ENCODE measurements at places on chromosomes 13 and 19.

DNA sequence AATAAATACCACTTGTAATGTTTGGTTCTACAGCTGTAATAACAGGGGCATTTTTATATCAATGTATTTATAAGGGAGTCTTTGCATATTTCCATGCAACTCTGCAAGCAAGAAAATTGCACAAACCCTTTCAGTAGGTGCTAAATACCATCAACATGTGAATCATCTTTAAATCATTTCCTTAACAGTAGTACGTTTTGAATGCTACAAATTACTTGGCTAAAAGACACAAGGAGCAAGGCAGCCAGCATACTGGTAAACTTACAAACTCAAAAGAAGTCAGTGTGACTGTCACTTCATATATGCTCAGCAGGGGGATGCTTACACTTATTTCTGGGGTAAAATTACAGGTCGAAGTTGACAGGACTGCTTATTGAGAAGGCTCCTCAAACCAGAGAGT is 402.4 kb downstream of the EFNB2 start:
- DNase-seq = no peak

DNA sequence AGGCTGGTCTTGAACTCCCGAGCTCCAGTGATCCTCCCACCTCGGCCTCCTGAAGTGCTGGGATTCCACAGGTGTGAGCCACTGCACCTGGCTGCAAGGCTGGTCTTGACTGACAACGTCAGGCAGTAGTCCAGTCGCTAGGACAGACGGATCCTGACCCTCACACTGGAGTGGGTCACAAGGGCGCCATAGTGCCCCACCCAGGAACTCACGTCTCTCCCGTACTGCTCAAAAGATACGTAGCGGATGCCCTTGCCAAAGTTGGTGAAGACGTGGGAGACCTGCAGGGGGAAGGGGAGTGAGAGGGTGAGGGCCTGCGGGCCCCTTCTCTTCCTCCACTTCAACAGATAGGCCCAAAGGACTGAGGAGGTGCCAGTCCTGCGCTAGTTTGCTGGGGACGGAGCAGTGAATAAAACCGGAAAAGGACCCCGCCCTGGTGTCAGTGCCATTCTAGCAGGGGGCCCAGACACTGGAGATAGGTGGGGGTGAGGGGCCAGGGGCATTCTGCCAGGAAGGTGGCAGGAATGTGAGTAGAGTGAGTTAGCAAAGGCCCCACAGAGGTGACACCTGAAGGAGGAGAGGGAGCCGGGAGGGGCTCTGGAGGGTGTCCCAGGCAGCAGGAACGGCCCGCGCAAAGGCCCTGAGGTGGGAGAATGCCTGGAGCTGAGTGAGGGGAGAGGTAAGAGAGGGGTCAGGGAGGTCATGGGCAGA is 11.9 kb downstream of the MRPS12 start:
- no peak for DNase-seq

GRCh38 chr19:49229416-49229815 is 71.8 kb downstream of the TRPM4 start:
- no peak for DNase-seq

DNA sequence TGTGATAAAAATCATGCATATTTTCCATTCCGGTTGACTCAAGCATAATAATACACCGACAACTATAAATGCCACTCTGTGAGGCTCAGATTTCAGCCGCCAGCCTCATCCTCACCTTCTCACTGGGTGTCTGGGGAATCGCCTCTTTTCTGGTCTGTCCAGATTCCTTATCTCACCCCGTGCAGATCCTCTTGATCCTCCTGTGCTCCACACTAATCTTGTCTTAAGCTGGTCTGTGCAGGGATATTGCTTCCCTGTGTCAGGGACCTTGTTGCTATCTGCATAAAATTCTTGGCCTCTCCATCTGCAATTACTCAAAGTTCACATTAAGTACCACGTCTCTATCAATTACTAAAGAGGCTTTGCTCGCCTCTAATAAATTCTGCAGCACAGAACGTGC is 116.6 kb upstream of the SPACA7 start:
- no peak for DNase-seq

DNA sequence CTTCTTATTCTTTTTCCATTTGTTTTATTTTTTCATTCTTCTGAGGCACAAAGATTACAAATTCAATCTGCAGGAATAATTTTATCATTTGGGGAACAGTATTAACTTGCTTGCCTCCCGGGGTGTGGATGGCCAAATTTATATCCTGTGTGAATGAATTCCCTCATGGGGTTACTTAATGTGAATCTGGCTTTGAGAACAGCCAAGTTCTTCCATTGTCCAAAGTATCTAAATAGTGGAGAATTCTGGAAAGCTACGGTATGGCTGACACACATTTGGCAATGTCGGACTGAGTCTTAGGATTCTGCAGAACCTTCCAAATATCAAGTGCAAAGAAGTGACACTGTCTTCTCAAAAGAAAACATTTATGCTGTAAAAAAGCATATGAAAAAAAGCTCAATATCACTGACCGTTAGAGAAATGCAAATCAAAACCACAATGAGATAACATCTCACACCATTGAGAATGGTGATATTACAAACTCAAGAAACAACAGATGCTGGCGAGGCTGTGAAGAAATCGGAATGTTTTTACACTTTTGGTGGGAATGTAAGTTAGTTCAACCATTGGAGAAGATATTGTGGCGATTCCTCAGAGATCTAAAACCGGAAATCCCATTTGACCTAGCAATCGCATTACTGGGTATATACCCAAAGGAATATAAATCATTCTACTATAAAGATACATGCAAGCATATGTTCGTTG is 620.2 kb downstream of the EFNB2 start:
- DNase-seq = no peak

- no peak for DNase-seq
Measured at GRCh38 chr19:23254141-23254910, 4.1 kb upstream of the ZNF724 start.

DNA sequence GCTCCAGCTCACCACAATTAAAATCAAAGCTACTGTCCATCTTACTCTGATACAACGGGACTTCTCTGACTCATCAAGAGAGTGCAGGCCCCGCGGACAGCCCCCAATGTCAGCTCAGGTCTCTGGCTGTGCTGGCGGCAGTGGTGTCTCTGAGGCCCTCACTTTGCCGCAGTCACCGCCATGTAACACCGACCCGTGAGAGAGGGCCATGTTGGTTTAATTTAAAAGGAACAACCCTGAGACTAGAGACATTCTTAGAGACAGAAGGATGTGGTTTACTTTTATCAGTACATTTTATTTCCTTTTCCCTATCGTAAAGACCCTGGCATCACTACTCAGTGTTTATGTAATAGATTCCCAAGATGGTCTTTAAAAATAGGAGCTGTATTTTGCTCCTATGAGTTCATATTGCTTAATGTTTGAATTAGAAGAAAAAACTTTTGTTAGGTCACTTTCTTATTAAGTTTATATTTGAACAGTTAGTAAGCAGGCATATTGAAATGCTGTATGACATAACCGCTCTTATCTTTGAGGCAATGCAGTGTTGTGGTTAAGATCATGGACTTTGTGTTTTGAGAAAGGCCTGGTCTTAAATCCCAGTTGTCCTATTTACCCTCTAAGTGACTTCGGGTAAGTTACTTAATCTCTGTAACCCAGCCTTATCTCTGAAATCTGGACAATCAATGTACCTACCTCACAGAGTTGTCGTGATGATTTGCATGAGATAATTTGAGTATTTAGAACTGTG is 23.4 kb downstream of the DGKH start:
- no peak for DNase-seq

DNA sequence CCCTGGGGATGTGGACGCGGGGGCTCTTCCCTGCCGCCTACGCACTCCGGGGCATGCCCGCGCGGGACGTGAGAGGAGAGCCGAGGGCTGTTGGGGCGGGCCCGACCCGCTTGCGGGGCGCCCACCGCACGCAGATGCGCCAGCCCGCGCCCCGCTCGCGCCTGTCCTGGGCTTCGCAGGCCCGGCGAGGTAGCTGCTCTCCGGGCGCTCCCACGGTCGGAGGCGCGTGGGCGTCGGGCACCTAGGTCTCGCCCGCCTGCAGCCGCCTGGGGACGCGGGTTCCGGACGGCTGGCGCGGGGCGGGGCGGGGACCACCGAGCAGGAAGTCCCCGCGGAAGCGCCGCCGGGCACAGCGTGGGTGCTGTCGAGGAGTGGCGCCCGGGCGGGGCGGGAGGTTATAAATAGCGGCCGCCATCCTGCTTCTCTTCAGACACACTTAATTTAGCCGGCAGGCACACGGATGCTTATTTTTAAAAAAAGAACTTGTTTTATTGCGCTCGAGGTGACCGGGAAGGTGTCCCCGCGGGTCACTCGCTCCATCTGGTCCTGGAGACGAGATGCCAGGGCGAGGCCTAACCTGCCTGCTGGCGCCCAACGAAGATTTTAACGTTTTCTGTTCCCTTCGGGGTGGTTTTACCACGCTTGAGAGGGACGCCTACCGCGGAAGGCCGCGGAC is 561 bp upstream of the GJA3 start:
- DNase-seq = peak; percentile 34

GRCh38 chr13:77378662-77379061 is 51.8 kb upstream of the MYCBP2 start:
- DNase-seq = no peak

- DNase-seq = no peak
Measured at GRCh38 chr13:45696610-45697226, 5.4 kb upstream of the CBY2 start.

GRCh38 chr13:73189776-73190175 is 131.0 kb downstream of the KLF5 start:
- DNase-seq = no peak

DNA sequence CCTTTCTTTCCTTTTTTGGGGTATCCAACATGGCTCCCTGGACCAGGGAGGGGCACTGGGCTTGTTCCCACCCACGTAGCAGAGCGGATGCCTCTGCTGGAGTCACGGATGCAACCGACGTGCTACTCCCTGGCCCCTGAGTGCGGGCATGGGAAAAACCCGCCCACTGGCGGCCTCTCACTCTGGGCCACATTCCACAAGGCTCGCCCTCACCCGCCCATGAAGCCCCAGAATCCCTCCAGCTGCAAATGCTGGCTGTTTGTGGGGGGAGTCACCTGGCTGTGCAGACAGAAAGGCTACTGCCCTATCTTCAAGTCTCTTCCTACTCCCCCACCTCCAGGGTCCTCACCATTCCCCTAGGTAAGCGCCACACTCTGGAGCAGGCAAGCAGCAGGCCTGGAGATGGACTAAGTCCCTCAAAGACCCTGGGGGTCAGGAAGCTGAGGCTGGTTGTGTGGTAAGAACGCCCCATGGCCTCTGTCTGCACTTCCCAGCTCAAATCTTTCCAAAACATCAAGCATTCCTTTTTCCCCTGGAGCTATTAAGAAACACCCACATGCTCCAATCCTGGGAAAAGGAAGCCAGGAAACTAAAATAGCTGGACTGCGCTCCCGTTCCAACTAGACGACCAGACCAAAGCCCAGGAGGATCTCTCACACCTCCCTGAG is 17.9 kb upstream of the EPHX3 start:
- DNase-seq = no peak

- DNase-seq = peak; percentile 98
Measured at GRCh38 chr19:48954595-48955307, at the start of gene BAX. Gene BAX, plus strand, starts transcription at chr19:48954875. Its CDS starts 54 bp downstream, at chr19:48954929.

- no peak for DNase-seq
Measured at GRCh38 chr19:3954107-3954506, 16.8 kb downstream of the DAPK3 start.

DNA sequence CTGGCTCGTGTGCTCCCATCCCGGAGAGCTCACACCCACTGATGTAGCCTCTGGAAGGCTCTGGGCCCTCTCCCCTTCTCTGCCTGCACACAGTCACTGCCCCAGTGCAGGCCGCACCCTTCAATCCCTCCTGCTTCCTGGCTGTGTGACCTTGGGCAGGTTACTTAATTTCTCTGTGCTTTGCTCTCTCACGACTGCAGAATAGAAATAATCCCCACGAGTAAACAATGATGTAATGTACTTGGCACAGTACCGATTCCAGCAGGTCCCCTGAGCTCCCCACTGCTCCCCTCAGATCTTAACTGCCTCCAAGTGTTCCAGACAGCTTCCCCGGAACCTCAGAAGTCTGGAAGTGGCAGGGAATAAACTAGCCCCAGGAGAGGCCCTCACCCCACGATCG is 16.1 kb downstream of the LIG1 start:
- no peak for DNase-seq

- DNase-seq = no peak
Measured at GRCh38 chr19:54107876-54108490, 5.3 kb downstream of the NDUFA3 start.

DNA sequence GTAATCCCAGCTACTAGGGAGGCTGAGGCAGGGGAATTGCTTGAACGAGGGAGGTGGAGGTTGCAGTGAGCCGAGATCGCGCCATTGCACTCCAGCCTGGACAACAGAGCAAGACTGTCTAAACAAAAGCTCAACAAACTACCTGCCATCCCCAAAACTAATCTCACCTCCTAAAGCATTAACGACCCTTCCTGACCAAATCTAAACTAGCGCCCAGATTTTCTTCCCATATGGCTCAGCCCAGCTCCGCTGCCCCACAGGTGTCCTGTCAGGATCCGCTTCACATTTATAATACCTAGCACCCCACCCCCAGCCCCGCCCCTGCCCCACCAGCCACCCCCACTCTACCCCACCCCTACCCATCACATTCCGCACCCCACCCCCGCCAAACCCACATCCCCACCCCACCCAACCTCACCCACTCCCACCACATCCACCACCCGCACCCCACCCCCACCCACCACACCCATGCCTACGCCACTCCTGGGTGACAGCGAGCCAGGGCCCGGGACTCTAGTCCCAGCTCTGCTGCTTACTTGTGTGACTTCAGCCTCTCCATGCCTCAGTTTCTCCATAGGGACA is 599 bp downstream of the C19orf12 start:
- no peak for DNase-seq

- no peak for DNase-seq
Measured at GRCh38 chr13:69553976-69554375, 553.6 kb upstream of the ATXN8OS start.

DNA sequence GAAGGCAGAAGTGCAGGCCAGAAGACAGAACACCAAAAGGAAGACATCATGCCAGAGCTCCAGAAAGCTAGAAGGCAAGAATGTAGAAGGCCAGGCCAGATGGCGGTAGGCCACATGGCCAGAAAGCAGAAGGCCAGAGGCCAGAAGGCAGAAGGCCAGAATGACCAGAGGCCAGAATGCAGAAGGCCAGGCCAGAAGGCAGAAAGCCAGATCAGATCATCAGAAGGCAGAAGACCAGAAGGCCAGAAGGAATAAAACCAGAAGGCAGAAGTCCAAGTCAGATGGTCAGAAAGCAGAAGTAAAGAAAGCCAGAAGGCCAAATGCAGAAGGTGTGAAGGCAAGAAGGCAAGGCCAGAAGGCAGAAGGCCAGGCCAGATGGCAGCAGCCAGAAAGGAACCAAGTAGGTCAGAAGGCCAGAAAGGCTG is 185.0 kb downstream of the TUBA3C start:
- no peak for DNase-seq
